ENCODE measurements at places on chromosomes 11 and 22. TPM values are rescaled to one million over a fixed set of nuclear protein-coding genes. Genes with fewer than 3 reads are reported as not detected.

DNA sequence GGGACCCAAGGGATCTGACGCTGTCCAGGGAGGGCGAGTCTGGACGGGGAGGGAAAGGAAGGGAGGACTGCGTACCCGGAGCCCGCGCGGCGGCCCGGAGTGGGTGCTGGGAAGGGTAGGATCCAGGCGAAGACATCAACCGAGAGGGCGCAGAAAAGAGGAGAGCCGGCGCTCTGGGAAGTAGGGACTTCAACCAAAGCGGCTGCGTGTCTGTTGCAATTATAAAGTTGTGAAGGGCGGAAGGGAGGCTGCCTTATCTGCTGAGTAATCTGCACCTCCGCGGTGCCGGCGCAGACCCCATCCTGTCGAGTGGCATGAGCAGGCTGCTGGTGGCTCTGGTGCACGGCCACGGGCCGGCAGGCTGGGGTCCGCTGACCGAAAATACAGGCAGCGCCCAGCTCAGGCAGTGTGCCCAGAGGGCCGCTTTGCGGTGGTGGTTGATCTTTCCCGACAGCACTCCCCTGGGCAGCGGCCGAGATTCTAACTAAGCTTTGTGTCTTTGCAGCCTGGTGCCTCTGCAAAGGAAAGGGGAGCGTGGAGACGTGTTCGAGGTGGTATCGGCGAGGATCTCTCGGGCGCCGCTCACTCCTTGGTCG, 978 bp downstream of the C11orf87 start:
- peak; percentile 26 for DNase-seq

DNA sequence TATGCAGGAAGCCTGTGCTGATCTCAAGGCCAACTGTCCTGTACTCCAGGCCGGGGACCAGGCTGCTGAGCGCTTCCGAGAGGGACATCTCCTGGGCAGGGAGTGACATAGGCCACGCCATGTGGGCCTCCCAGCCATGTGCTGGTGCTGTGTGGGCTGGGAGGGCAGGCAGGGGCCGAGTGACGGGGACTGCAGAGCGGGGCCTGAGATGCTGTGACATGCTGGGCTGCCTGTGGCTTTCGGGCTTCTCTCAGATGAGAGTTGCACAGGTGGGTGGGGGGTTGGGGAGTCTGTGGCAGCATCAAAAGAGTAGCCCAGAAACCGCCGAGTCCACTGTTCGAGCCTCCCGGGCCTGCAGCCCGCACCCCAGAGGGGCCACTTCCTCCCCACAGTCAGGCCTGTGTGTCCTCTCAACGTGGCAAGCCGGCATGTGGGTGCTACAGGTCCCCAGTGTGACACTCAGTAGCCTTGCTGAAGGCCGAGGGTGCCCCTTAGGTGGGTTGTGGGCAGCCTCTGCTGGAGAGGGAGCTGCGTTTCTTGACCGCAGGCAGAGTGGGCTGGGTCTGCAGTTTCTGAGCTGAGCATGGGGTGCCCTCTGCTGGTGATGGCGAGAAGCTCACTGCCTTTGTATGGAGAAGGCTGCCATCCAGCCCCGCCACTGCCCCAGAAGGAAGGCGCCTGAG, 101.2 kb downstream of the BCR start:
- peak; percentile 50 for DNase-seq

- no peak for DNase-seq
Observed at GRCh38 chr22:42646569-42647525, 2.3 kb downstream of the CYB5R3 start.

GRCh38 chr11:17298302-17298701, 21.8 kb downstream of the NUCB2 start:
- DNase-seq: peak; percentile 53

DNA sequence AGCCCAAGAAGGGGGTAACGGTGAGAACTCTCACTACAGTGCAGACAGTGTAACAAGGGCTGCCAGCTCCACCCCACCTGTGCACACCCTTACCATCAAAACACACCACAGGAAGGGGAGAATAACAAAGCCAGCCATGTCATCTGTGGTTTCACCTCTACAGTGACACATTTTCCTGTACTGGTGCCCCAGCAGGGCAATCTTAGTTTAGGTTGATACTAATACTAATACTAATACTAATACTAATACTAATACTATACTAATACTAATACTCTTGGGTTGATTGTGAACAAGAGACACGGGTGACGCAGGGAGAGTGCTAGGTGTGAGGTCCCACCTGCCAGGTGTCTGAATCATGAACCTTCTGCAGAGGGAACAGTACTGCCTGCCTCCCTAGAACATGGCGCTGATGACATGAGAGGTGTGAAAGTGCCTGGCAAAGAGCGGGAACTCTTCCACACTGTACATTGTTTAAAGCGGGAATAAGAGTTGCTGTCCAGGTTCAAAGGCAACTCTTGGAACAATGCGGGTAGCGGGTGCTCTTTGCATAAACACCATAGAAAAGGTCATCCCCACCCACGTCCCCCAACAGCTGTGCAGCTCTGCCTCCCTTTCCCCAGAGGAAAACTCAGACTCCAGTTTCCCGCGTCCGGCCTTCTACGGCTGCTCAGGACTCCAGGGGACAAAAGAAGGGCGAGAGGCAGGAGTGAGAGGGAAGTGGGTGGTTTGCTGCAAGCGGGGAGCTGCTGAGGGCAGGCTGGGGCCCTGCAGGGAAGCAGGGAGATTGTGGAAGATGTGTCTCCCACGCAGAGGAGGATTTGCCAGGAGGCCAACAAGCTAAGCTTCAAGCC, 25.0 kb upstream of the TMPRSS4 start:
- DNase-seq: no peak

DNA sequence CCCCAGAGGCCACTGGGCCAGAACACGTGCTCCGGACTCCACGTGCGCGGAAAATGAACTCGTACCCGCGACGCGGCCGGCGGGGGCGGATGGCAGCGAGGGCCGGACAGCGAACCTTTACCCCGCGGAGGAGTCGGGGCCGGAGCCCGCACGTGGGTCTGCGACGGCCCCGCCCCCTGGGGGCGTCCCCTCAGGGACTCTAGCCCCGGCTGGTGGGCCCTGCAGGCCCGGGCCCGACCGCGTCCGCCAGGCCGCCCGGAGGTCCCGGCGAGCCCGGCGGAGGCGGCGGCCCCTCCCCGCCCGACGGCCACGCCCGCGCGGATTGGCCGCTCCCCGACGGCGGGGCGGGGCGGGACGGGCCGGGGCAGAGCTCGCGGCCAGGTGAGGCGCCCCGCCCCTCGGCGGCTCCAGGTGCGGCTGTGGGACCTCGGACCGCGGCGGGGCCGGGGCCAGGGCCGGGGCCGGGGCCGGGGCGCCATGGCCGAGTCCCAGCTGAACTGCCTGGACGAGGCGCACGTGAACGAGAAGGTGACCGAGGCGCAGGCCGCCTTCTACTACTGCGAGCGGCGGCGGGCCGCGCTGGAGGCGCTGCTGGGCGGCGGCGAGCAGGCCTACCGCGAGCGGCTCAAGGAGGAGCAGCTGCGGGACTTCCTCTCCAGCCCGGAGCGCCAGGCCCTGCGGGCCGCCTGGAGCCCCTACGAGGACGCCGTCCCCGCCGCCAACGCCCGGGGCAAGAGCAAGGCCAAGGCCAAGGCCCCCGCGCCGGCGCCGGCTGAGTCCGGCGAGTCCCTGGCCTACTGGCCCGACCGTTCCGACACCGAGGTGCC, at the start of gene FAM83F:
Gene FAM83F, plus strand, starts transcription at position 389 of the 827 bp plus-strand sequence. Its CDS starts 89 bp downstream, at position 478.
- DNase-seq: no peak

C11orf24 gene
- total RNA-seq: 66.7 TPM

RAB30 gene
- 9.6 TPM for total RNA-seq

SLN gene
- total RNA-seq: not detected

VPREB1 gene
- not detected for total RNA-seq

All from LHCN-M2 (cell line).